ENCODE measurements at places on chromosomes 4 and X.

DNA sequence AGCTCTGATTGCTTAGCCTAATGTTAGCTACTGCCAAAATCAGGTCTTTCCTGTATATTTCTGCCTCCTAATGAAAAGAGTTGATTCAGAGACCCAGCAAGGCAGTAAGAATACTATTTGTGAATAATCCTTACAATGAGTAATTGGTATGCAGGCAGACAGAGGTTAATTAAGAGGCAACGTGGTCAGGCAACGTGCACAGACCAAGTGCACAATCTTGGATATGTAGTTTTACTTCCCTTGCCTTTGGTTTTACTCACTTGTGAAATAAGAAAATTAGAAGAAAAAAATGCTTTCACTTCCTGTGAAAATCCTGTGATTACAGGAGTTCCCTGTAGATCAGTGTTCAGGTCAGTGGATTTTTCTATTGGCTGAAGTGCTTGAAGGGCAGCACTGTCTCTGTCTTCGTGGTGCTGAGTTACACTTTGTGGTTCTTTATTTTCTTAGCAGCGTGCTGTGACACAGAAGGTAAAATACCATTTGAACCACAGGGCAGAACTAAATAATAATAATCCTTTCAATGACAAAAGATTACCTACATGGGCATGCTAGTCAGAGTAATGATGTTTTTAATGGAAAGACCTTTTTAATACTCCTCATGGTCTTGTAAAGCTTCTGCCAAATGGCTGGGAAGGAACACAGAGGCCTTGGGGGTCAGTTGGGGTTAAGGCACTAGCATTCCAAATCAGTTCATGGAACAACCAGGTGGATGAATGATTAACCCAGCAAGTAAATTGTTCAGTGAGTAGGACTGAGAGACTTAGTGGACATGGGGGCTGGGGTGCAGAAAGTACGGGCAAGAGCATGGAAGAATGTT is 430.9 kb downstream of the MAPK10 start:
- peak; percentile 65 for DNase-seq

GRCh38 chrX:140524556-140524955 is 19.7 kb upstream of the SOX3 start:
- DNase-seq, result peak; percentile 19

DNA sequence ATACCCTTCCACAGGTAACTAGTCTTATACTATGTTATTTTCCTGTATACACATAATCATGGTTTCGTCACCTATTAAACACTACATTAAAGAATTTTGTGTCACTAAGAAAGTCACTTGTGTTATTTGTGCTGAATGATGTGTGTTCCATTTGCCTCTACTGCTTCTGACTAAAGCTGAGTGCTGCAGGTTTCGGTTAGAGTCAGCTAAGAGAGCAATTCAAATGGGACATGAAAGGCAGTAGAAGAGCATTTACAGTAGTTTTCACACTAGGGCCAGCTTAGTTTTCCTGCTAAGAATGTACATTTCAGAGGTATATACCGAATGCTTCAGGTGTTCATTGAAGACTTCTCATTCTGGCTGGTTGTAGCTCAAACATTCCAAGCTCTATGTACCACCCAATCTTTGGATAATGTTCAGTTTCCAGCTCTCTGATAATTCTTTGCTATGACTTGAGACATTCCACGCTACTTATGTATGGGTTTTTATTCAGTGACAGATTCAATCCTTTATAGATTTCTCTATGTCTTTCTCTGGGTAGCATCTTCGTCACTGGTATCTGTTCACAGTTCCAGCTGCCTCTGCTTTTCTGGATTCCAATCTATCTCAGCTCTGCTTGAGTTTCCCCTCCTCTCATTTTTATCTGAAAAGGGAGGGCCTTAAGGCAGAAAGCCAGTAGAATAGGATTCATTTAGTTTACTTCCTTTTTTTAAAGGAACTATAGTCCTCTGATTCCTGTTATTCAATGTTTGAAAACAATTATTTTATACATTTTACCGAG is 164.4 kb downstream of the CXXC4 start:
- DNase-seq, result no peak

DNA sequence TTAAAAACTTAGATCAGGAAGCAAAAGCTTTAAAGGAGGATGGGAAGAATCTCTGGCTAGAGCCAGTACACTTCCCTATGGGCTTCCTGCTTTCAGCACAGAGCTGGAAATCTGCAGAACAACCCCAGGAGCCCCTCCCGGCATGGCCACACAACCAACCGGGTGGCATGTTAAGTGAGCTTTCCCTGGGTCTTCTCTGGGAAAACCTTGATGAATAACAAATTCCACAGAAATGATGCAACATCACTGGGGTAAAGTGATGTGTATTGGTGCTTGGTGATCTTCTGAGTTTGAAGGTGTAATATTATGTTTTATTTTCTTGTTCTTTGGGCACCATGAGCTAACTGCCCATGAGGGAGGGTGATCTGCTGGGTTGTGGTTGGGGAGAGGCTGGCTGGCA is 22.1 kb downstream of the NHS start:
- DNase-seq, result peak; percentile 32

DNA sequence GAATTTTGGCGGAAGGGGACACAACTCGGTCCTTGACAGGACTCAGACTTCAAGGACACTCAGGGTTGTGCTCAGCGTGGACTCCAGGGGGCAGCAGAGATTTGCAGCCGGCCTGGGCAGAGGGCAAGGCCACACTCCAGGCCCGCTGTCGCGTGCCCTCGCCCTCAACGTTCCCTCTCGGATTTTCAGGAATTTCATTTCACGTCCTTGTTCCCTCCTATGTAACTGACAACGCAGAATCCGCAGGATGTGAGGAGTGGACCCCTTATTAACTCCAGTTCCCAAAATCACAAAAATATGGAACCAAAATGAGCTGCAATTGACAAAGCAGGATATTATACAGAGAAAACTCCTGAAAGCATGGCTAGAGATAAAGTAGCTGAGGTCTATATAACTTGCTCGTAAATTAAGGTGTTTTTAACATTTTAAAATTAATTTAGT is 21.0 kb upstream of the DCTD start:
- peak; percentile 60 for DNase-seq

- DNase-seq, result peak; percentile 9
These were observed 3.2 kb downstream of the ACOX3 start for GRCh38 chr4:8437281-8437680.
